ENCODE measurements at places on chromosomes 7 and 10. TPM values are rescaled to one million over a fixed set of nuclear protein-coding genes. Genes with fewer than 3 reads are reported as not detected.

The PON1 gene
- not detected for total RNA-seq

The RBP3 gene
- total RNA-seq, result not detected

The EGFR gene
- total RNA-seq, result 281 TPM

The PLEKHS1 gene
- under 0.01 TPM for total RNA-seq

The TPK1 gene
- total RNA-seq, result 7.2 TPM

The AASS gene
- total RNA-seq, result 8.5 TPM

The ABCB4 gene
- total RNA-seq, result not detected

The SPACDR gene
- 0.85 TPM for total RNA-seq

The HABP2 gene
- total RNA-seq, result not detected

The ZNF212 gene
- total RNA-seq, result 4.1 TPM

The SPDYE2B gene
- not detected for total RNA-seq

The GBX1 gene
- total RNA-seq, result not detected

The EIF3B gene
- total RNA-seq, result 254 TPM

The PDGFA gene
- total RNA-seq, result 38.1 TPM

The VPS26A gene
- 45.6 TPM for total RNA-seq

The MDFIC gene
- 23.4 TPM for total RNA-seq

The SUGCT gene
- total RNA-seq, result 17.1 TPM

The JAKMIP3 gene
- not detected for total RNA-seq
